ENCODE measurements at places on chromosomes 7 and 10.

DNA sequence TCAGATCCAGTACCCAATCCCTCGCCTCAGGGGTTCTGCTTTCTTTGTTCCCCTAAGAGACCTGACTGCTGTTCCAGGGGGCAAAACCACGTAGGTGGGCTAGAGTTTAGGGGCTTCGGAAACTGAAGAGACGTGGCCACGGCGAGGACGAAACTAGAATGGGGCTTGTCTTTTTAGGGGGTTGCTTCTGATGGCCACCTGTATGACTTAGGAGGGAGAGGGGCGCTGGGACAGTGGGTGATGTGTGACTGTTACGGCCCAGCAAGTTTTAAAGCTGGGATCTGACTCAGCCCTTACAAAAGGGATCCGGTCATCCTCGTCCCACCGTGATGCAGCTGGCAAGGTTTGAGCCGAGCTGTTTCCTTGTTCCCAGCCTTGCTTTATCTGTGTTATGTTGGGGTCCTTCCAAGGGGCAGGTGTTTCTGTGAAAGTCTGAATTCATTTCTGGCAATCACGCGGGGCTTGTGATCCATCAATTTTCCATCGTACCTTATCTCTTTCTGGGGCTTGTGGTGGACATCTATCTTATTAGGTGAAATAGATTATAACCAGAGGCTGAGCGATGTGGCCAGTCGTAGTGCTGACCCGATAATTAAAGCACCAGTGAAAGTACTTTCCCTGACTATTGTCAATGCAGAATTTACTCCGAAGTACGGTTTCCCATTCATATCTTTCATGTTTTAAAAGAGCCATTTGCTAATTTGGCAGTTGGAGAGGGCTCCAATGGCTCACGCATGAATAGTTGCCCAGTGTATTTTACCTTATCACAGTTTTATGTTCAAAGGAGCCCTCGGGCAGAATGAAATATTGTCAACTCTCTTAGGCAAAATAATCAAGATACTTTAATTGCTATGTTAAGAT is 830 bp downstream of the MET start:
- DNase-seq, result peak; percentile 75

GRCh38 chr10:30742471-30742870 is 112.9 kb upstream of the LYZL2 start:
- no peak for DNase-seq

GRCh38 chr7:139699640-139700504 is 77.9 kb downstream of the HIPK2 start:
- no peak for DNase-seq

- no peak for DNase-seq
Observed at GRCh38 chr7:79361214-79361613, 92.3 kb downstream of the MAGI2 start.

DNA sequence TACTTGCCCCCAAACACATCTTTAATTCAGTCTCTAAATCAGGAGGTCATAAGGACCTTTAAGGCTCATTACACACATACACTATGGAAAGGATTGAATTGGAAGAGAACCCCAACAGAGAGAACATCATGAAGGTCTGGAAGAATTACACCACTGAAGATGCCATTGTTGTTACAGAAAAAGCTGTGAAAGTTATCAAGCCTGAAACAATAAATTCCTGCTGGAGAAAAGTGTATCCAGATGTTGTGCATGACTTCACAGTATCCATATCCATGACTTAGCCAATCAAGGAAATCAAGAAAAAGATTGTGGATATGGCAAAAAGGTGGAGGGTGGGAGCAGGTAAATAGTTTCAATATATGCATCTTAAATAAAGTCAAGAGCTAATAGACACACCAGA is 13.7 kb downstream of the LIPA start:
- DNase-seq, result no peak

DNA sequence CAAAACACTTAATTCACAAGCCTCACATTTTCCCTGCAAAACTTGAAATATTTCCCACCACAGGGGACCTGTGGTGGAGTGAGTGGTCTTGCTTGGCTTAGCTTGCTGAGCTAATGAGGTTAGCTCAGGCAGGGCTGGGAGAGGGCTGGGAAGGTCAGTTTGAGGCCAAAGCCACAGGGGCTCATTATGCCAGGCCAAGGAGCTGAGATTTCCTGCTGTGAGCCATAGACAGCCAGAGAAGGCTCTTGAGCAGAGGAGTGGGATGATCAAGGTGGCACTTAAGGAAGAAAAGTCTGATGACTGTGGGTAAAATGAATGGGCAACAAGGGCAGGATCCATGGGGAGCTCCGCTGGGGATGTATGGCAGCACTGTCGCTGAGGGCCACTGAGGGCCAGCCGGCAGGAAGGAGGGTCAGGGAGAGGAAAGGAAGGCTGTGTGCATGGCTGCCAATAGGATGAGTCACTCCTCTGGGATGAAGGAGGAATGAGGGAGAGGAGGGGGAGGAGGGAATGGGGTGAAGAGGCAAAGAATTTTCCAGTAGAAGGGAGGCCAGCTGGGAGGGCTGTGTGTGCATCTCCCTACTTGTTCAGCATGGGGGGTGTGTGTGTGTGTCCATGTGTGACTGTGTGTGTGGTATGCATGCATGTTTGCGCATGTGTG is 18.7 kb upstream of the ZNF488 start:
- no peak for DNase-seq

DNA sequence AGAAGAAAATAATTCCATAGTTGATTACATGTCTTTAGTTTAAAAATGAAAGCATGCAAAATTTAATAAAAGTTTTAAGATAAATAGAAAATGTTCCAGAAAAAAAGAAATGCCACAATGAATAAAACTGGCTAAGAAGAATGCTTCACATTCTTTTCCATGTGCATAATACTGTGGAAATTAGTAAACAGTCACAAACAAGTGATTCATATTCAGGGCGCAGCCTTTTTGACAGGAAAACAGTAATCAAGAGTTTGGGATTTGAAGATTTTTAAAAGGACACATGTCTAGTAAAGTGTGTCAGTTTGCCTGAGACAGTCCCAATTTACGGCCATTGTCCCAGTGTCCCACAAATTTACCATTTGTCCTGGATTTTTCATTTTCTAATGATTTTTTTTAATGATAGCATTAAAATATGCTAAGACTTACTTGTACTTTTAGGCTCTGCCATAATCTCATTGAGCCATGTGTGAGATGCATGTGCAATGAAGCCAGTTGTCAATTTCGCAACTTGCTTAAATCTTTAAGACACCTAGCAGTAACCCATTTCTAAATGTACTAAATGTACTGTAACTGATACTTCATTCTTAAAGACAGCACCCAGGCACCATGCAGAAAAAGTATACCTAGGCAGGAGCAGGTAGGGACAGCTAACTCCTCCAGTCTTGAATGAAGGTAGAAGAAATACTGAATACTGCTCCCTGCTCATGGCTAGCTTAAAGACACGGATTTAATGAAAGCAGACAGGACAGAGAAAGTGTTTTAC is 46.9 kb downstream of the ZNF438 start:
- no peak for DNase-seq

DNA sequence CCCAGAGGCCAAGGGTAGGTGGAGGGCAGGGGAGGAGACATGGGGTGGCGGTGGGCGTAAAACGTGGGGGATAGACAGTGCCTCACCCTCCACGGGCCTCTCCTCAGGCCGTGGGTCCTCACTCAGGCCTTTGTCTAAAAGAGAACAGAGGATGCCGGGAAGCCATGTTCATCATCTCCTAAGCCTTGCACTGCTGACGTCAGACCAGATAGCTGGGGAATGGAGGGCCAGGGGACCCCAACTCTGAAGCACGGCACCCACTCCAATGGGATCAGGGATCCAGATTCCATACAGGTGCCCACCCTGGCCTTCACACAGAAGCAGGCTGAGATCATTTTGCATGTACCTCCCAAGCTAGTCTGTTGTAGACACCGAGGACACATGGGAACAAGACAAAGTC is 83.4 kb upstream of the TMEM248 start:
- DNase-seq, result no peak

GRCh38 chr10:26696786-26697162 is 727 bp upstream of the PDSS1 start:
- no peak for DNase-seq

DNA sequence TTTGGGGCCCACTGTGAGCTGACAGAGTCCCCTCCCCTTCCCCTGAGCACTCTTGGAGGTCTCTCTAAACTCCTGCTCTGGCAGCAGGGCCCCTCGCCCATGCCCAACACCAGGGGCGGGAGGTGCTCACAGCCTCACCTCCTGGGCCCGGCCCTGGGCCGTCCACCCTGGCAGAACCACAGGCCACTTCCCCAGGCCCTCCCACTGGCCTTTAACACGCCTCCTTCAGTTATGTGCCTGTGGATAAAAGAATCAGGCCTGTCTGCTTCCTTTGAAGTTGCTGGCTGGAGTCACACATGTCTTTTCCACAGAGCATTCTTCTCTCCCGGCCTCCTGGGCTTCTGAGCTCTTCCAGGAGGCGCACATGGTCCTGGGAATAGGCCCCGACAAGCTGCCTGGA is 10.2 kb downstream of the MYL10 start:
- DNase-seq, result no peak

DNA sequence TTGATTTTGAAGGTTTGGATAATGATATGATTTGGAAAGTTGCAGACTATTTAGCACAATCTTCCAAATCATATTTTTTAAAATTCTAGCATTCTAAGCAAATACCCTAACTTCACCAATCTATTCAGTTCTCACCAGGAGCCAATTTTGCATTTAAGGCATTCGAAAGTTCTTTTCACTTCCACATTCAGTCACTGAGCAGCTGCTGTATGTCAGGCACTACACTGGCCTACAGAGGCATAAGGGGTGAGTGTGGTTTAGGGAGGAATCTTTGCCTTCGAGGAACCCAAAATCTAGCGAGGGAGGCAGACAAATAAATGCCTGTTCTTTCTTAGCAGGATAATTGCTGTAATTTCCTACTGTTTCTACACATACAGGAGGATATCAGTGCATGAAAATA is 10.7 kb upstream of the UCN3 start:
- DNase-seq, result no peak

GRCh38 chr7:20229646-20230500 is 12.7 kb upstream of the MACC1 start:
- DNase-seq, result no peak

- no peak for DNase-seq
Observed at GRCh38 chr7:139861803-139862202, 32.7 kb downstream of the TBXAS1 start.

DNA sequence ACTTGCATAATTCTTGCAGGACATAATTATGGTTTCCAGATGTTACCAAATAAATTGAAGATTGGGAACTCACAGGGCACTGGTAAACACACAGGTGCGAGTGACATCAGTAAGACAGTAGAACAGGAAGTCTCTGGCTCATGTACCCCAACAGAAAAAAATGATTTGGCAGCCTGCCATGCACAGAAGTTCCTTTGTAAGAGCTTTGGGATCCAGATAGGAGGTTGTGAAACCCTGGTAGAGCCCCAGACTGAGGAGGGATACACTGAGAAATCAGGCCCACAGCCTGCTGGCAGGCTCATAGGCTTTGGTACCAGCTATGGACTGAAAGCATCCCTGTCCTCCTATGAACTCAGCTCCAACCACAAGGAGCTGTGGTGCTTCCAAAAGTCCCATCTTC is 118.0 kb downstream of the COBL start:
- DNase-seq, result no peak

- DNase-seq, result no peak
Observed at GRCh38 chr10:15035385-15036301, 8.1 kb upstream of the OLAH start.

- no peak for DNase-seq
Observed at GRCh38 chr10:110455446-110455845, 42.3 kb upstream of the DUSP5 start.

GRCh38 chr7:101519324-101520023 is 109.6 kb downstream of the MYL10 start:
- DNase-seq, result no peak

GRCh38 chr10:31914370-31914769 is 14.3 kb downstream of the ARHGAP12 start:
- no peak for DNase-seq

- DNase-seq, result no peak
Observed at GRCh38 chr7:2750004-2750407, 62.0 kb downstream of the AMZ1 start.

DNA sequence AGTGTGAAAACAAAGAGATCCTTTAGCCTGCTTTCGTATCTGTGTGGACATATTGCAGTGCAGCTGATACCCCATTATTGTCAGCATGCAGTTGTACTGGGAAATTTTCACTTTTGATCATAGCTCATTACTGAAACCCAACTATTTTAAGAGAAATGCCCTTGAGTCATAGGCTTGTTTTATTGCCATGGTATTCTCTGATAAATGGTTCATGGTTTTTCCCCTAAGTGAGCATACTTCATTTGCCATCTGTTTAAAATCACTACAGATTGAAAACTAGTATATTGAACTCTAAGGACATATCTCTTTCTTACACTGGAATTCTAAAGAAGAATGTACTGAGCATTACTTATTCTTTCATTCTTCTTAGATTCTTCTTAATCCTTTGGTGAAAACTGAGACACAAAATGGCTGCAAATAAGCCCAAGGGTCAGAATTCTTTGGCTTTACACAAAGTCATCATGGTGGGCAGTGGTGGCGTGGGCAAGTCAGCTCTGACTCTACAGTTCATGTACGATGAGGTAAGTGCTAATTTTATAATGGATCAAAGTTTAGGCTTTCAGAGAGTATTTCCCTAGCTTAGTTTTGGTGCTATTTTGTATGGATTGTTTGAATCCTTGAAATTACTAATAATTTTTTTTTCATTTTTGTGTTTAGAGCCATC is 63.0 kb downstream of the RALA start:
- DNase-seq, result no peak

DNA sequence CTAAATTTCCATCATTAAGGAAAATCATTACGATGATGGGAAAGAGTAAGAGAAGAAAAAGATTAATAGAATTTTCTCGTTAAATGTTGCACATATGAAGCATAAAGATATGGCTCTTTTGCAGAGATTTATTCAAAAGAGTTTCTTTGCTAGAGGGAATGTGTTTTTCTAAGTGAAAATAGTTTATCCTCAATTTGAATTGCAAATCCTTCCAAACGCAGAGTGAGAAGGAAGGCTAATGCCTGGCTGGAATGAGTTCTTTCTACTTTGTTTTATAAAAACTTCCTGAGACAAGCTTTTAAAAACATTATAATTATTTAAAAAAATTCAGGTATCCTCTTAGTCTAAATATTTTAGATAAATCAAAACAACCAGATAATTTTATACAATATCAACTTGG is 14.2 kb downstream of the CYP26A1 start:
- DNase-seq, result no peak

DNA sequence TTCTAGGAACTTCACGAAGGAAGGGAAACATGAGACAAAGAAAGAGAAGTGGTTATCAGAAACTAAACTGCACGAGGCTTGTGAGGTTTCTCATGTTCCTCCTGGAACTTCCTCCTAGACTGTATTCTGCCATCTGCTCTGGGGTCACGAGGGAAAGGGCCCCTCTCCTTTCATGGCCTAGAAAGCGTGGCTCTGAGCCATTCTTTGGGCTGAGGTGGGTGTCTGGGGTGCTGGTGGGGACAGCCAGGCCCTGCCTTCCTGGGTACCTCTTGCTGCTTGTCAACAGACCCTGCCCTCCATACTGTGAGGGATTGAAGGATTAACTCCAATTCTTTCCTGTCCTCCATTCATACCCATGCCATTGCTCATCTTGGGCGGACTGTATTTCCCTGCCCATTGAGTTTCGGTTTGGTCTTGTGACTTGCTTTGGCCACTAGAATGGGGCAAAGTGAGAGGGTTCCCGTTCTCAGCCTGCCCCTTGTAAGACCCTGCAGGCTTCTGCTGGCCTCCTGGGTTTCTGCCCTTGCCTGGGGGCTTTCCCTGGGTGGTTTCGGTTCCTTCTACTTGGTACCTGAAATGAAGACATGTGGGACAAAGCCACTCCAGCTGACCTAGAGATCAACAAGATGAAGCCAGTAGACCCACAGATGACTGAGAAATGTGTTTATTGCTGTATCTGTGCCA is 14.9 kb upstream of the GIMAP8 start:
- no peak for DNase-seq

- DNase-seq, result no peak
Observed at GRCh38 chr10:98361131-98362025, 53.6 kb downstream of the PYROXD2 start.
